ENCODE measurements at places on chromosomes 11 and 22.

DNA sequence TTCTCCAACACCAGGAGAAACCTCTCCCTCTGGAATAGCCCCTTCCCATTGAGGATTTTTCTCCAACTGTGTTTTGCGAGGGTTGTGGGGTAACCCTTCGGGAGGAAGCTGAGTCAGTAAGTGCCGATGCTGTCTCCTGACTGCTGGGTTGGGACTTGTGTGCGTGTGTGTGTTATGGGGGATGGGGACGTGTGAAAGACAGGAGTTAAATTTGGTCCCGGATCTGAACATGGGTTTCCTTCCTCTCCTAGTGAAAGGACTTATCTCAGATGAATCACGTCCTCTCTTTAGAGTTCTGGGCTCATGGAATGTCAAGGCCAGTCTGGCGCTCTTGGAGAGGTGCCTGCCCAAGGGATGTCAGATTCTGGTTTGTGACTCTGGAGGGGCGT, 33.3 kb downstream of the KIAA1671 start:
- no peak overlapping the region for H3K4me3 ChIP-seq
- H3K36me3 ChIP-seq = no peaks in the 10 kb centered on the region
- H3K4me1 ChIP-seq = no peaks in the 10 kb centered on the region
- H3K27ac ChIP-seq = peak overlapping the region; percentile 61

DNA sequence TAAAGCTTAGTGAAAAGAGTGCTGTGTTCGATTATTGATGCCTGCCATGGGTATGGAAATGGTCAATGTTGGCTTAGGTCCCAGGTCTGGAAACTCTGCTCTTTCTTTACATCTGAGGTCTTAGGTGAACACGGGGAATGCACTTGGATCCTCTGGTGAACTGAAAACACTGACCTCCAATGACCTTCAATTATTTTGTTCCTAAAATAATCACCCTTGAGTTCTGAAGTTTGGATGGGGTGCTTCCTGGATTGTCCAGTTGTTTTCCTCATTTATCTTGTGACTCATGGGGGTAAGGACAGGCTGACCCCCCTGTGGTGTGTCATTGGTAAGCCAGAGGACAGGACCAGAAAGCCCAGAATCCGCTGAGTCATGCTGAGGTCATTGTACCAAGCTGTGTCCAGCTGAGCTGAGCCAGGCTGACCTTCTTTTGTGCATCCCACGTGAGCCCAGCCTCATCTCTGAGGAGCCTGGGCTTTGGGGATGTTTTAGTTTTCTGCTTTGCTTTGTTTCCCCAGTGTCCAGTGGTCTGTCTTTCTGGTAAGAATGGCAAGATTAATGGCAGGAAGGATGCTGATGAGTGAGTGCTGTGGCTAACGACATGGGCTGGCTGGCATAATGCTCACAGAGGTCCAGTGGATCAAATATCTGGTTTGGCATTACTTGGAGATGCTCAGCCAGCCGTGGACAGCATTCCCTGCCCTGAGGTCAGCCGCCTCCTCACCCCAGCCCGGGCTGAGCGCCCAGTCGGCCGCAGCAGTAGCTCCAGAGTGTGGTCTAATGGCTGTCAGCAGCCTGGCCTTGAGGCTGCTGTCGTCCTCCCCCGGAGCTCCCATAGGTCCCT, 35.6 kb downstream of the AMPD3 start:
- no peaks in the 10 kb centered on the region for H3K27me3 ChIP-seq
- H3K4me1 ChIP-seq = no peaks in the 10 kb centered on the region
- H3K27ac ChIP-seq = no peak overlapping the region
- peak; percentile 61 for DNase-seq
- H3K36me3 ChIP-seq = no peaks in the 10 kb centered on the region

DNA sequence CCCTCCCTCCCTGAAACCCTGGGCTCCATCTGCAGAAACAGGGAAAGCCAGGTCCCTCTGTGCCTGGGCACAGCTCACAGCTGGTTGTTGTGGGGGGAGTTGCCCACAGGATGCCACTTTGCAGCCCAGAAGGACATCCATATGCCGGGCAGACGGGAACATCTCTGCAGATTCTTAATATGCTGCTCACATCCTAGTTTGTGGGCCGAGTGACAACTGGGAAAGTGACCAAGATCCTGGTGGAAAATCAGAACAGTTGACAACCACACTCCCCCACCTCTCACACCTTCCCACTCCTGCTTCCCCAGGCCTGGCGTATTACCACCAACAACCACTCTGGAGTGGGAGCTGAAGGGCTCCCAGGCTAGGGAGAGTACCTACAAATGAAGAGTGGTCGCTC, 7.3 kb upstream of the SCGB1A1 start:
- H3K4me1 ChIP-seq = no peaks in the 10 kb centered on the region
- no peak for DNase-seq
- H3K27ac ChIP-seq = no peak overlapping the region
- H3K27me3 ChIP-seq = no peaks in the 10 kb centered on the region

DNA sequence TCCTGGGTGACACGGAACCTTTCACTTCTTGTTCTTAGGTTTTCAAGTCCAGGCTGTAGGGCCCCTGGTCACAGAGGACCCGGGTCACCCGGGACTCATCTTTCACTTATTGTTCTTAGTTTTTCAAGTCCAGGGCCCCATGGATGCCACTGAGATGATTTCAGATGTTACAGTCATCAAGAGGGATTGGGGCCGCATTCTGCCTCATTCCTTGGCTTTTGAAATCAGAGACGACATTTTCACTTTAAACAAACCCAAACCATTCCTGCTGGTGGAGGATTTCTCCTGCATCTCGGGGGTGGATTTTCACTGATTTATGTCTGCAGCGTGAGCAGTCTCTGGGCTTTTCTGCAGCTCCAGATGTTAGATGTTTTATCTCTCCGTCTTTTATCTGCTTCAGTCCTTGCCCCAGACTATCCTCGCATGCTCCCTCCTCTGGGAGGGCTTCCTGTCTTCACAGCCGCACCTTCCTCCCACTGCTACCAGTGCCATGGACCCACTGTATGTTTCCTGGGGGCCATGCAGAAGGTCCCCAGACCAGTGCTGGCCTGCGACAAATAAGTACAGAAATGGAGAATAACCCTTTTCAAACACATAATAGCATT, 27.4 kb downstream of the FBLN1 start:
- H3K27ac ChIP-seq = peak overlapping the region; percentile 88

Data from hepatocyte (in vitro differentiated cells).